MM.1S (cell line): ENCODE measurements at places on chromosomes 3 and 15.
A peak's percentile ranks its signal among the peaks of the same experiment; 100 is the strongest.

- no peak for DNase-seq
These were observed 138.1 kb downstream of the MAP2K5 start for GRCh38 chr15:67680641-67681040.

- DNase-seq: no peak
These were observed 42.0 kb upstream of the ATP10A start for GRCh38 chr15:25905140-25905539.

GRCh38 chr15:51484781-51485180 lies 137.8 kb downstream of the DMXL2 start:
- no peak for DNase-seq

GRCh38 chr3:183548262-183548769 lies 7.2 kb downstream of the KLHL6 start:
- DNase-seq: no peak

- no peak for DNase-seq
These were observed 18.5 kb downstream of the SHQ1 start for GRCh38 chr3:72829701-72830100.

GRCh38 chr3:73259291-73259690 lies 197.8 kb downstream of the EBLN2 start:
- DNase-seq: no peak

DNA sequence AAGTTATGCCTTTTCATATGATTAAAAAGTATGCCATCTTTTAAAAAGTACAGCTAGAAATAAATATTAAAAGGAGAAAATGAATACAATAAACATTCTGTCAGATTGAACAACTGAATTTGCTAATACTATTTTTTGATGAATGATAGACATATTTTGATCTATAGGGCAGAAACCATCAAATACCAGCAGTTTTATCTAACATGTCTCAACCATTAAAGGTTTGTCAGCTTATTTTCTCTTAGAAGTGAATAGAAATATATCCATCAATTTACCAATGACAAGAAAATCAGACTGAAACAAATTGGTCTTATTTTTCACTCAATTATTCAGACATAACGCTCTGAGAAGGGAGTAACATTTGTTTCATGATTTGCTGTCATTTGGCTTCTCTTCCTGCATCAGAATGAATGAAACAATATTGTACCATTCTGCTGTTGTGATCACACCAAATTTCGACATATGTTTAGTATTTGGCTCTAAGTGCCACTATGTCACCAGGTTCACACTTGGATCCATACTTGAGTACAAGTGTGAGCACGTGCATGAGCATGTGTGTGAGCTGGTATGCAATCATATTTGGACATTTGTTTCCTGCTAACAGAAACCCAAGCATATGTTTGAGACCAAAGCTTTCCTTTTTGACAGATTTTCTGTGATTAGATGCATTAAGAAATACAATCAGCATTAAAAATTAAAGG lies 86.5 kb downstream of the THRB start:
- DNase-seq: no peak

- no peak for DNase-seq
These were observed 142.8 kb downstream of the CHL1 start for GRCh38 chr3:339351-339750.

- no peak for DNase-seq
These were observed 60.9 kb downstream of the SCN10A start for GRCh38 chr3:38755130-38755529.

GRCh38 chr15:36875740-36876334 lies 224.5 kb downstream of the MEIS2 start:
- no peak for DNase-seq

- DNase-seq: no peak
These were observed 238.4 kb downstream of the NEK10 start for GRCh38 chr3:27130796-27131195.

GRCh38 chr3:20043825-20044224 lies 3.6 kb downstream of the KAT2B start:
- DNase-seq: peak; percentile 20

- no peak for DNase-seq
These were observed 24.3 kb downstream of the THBS1 start for GRCh38 chr15:39605146-39605545.
